ENCODE measurements at places on chromosomes 16 and 17.
A peak's percentile ranks its signal among the peaks of the same experiment; 100 is the strongest.

DNA sequence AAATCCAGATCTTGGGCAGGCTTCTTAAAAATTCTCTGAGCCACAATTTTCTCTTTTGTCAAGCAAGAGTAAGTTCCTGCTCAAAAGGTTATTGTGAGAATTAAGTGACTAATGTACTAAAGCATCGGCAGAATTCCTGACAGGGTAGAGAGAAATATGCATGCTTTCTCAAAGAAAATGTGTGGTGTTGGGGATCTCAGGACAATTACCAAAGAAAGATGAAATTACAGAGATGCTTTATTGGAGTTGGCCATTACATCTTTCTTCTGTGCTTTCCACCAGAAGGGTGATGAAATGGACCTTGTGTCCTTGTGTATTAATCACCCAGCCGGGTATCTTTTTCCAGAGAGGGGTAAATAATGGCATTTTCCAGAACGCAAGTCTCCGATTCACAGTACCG, 1.7 kb upstream of the USP43 start:
- no peak for DNase-seq

- no peak for DNase-seq
Measured at GRCh38 chr17:48586355-48587258, 3.4 kb downstream of the HOXB3 start.

DNA sequence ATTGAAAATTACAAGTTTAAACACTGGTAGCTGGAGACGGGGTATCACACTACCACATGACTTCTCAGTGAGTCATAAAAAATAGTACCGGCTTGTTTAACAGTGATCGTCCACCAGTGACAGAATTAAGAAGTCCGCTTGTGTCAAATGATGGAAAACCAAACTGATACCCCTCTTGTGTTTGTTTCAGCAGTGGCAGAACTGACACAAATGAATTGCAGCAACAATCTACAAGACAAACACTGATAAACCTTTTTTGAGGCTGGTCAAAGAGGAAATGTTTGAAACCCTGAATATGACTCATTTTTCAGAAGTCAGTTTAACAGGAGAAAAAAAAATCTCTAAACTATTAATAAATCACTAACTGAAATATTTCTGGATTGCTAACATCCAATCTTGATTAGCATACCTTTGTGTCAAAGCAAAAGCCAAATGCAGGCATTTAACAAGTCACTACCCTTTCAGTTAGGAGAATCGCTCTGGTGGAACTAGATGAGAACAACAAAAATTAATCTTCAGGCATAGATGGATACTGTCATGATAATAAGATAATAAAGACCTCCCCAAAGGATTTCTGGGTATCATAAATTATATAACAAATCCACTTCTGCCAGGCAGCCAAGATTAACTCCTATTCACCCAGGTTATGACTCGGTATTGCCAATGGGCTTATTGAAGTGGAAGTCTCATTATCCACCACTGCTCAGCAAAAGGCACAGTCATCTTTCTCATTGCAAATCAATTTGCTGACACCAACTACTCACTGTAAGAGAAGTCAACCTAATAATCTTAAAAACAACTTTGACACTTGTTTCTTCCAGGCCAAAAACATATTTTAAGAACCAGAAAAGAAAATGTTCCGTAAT, 20.8 kb downstream of the DCUN1D3 start:
- no peak for DNase-seq

GRCh38 chr17:12296209-12296625, 275.5 kb downstream of the MAP2K4 start:
- no peak for DNase-seq

DNA sequence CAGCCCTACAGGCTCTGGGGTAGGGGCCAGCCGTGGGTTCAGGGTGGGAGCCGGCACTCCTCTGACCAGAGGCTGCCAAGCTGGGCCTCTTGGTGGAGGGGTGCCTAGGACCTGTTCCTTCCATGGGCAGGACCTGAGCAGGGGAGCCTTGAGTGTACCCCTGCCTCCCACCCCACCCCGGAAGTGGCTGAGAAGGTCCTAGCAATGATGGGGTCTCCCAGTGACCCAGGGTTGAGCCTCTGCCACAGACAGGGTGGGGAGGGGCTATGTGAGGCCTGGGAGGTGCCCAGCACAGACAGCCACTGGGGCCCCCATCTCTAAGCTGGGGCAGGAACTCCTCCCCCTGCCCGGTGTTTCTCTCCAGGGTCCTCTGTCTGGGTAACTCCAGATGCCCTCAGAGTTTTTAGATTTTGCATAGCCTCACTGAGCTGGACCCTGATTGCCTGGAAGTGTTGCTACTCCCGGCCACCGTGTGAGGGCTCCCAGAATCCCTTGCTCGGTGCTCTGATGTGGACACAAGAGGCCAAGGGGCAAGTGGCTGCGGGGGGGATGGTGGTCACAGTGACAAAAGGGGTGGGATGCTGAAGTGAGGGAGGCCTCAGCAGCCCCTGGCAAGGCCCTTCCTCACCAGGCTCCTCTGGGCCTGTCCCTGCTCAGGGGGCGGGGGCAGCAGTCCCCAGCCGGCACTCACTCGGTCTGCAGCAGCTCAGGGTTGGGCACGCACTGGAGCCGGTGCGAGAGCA, 6.4 kb upstream of the MTSS2 start:
- no peak for DNase-seq

- peak; percentile 43 for DNase-seq
Measured at GRCh38 chr17:15444805-15445204, 22.6 kb downstream of the CDRT4 start.

GRCh38 chr16:50683689-50684374, 2.7 kb upstream of the SNX20 start:
- peak; percentile 80 for DNase-seq

DNA sequence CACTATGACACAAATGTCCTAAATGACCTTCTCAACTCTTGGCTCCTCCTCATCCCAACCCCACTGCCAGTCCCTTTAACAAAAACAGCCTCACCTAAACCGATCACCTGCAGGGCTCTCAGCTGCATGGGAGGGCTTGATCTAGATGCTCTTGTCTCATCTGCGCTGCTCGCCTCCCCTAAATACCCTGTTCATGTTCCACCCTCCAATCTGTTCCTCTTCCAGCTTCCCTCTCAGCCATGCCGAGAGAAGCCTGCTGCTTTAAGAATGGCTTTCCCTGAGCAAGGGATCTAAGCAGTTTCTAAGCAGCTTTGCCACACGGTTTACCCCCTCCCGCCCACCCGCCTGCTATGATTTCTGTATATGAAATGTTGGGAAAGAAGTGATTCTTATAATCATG, 23.7 kb downstream of the PIPOX start:
- no peak for DNase-seq

- DNase-seq, result no peak
Measured at GRCh38 chr16:56960681-56961281, 969 bp upstream of the CETP start.

GRCh38 chr16:25048146-25048618, 33.0 kb upstream of the ARHGAP17 start:
- no peak for DNase-seq

GRCh38 chr17:50841949-50842354, 6.6 kb downstream of the WFIKKN2 start:
- DNase-seq, result peak; percentile 72

- no peak for DNase-seq
Measured at GRCh38 chr16:16146380-16147315, 76.6 kb downstream of the ABCC6 start.

DNA sequence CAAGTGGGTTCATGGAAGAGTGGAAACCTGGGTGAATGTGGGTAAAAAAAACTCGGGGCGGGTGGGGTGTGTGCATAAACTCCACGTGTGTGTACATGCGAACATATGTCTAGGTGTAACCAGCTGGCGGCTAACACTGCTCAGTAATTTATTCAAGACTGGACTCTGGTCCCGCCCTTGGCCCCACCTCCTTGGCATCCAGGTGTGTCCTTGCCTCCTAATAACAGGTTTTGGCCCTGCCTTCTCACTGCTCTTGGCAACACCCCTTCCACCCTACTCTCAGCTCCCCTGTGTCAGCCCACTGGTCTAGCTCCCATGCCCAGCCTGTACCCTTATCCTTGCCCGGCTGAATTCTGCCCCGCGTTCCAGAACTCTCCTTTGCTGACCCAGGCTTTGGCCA, 8.3 kb downstream of the FLII start:
- no peak for DNase-seq

- no peak for DNase-seq
Measured at GRCh38 chr17:14038206-14038605, 31.1 kb upstream of the COX10 start.

DNA sequence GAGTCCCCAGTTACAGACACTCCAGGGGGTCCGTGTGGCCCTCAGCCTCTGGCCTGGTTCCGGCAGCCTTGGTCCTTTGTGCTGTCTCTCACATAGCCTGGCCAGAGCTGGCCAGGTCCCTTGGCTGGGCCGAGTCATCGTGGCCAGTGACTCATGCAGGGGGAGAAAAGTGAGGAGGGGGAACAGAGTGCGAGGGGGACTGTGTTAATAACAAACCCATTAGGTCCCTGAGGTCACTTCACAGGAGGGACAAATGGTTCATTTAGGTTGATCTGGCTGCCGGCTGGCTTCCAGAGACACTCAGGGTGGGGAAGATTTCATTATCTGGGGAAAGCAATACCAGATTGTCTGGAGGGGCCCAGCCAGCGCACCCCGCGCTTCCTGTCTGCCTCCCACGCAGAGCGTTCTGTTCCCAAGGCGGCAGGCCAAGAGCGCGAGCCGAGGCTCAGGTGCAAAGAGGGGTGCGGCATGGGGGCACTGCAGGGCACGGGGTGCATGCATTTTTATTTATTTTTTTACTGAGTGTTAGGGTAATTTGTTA, 223.1 kb downstream of the SEC14L1 start:
- peak; percentile 64 for DNase-seq

DNA sequence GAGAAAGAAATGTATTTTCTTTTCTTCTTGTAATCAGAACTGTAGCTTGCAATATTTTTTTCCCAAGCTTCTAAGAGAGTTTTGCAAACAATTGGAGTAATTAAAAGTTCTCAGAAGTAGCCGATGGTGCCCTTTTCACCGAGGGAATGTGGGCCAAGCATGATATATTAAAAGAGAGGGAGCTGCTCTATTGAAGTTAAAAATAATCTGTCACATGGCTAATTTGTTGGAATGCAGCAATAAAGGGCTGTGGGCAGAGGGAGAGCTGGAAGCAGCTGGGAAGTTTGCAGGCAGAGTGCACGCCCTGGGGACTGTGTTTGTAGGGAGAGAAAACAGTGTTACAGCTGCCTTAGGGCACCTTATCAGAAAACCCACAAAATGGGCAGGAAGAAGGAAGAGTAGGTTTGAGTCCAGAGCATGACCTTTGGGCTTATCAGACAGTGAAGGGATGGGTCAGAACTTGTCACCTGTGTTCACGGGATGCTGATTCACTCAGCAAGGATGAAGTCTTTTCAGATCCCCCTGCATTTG, 18.5 kb upstream of the TERF2 start:
- no peak for DNase-seq

Measured in bone marrow (tissue), 2 donors.